NCI-H146 (cell line): ENCODE measurements at places on chromosomes 4 and X.

GRCh38 chrX:71181558-71181909 lies 36.9 kb downstream of the NLGN3 start:
- peak; percentile 74 for DNase-seq

- DNase-seq, result no peak
These were observed 28.9 kb upstream of the LRBA start for GRCh38 chr4:151043803-151044515.

DNA sequence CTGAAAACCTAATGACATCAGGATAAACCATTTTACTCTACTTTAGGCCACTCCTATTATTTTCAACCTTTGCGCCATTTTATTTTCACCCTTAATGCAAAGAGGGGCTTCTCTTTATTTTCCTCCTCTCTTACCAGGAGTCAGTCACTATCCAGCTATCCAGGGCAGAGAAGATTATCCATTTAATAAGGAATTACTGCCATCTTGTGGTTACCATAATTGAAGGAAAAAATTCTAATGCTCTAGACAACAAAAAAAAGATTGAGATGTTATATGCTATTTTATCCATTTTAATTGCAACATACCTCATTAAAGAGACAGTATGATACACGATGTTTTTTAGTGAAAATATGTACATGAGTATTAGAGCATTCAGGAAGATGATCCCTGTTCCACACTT lies 514.5 kb upstream of the FAM241A start:
- DNase-seq, result no peak

GRCh38 chr4:174135936-174136406 lies 147.5 kb downstream of the FBXO8 start:
- peak; percentile 38 for DNase-seq

DNA sequence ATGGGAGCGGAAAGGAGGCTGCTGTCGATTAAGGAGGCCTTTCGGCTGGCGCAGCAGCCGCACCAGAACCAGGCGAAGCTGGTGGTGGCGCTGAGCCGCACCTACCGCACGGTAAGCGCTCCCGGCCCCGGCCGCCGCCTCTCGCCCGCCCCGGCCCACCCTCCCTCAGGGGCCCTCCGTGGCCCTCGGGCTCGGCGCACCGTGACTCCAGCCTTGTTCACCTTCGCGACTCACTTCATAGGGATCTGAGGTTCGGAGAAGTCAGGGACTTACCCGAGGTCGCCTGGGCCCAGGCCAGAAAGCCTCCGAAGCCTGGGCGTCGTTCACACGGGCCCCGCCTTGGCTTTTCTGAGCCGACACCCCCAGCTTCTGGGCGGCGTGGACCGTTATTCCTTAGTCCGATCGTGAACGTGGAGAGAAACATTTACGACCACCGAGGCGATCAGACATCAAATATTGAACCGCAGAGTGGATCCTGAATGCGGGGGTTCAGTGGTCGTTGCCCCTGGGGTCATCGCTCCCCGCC lies 362 bp downstream of the NCAPG start:
- DNase-seq, result peak; percentile 59

DNA sequence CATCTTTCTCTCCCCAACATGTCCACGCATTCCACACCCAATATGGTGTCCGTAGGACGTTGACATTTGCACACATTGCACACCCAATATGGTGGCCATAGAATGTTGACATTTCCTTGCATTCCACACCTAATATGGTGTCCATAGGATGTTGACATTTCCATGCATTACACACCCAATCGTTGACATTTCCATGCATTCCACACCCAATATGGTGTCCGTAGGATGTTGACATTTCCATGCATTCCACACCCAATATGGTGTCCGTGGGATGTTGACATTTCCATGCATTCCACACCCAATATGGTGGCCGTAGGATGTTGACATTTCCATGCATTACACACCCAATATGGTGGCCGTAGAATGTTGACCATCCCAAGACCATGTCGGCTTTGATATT lies 88.4 kb upstream of the SHOX start:
- DNase-seq, result no peak

DNA sequence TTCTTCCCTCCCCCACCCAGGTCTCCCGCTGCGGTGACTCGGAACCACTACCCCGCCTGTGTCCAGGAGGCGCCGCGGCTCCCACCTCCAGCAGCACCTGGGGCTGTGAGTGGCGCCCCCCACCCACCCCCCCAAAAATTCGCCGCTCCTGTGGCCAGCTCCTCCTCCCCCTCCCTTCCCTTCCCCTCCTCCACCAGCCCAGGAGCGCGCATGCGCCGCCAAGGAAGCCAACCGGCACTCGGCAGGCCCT lies 278 bp downstream of the CLOCK start:
- peak; percentile 92 for DNase-seq

DNA sequence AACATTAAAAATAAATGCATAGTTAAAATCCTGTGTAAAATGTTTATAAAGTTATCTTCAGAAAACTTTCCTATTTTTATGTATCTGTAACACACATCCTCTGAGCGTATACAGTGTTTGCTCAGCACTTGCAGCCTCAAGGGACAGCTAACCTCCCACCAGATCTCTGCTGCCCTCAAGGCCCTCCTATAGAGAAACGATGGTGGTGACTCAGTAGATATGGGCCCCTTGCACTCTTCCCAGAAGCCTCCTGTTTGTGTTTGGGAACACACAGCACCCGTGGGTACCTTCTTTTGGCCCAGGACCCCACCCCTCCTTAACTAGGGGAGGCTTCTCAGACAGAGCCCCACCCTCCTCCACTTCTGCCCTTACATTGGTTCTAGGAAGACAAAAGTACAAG lies 26.7 kb downstream of the PJA1 start:
- DNase-seq, result no peak

DNA sequence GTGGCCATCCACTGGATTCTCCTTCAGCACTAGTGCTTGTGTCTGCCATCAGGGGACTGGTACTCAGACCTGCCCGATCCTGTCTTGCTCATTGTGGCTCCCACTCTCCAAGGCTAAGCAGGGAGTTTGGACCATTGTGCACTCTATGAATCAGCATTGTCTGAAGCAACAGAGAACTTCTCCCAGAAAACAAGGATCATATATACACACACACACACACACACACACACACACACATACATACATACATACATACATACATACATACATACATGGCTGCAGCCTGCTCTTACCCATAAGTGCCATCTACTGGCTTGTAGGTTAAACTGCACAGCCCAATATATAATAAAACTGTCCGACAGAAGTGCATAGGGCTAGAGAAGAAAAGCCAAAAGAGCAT lies 345.3 kb upstream of the LCORL start:
- peak; percentile 50 for DNase-seq

DNA sequence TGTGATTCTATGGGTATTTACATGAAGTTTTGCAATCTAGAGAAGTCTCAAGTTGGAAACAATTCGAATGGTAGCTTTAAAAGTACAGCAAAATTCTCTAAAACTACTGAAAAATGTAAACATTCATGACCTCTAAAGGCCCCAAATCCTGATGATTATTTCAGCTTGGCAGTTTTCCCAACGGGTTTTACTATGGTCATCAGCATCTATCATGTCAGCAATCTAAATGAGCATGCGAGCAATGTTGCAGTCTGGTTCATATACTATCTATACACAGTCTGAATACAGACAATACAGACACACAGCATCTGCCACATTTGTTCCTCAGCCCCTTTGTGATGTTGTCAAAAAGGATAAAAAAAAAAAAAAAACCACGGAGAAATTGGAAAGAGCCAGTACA lies 790.3 kb upstream of the HTR2C start:
- no peak for DNase-seq

GRCh38 chr4:174449944-174450785 lies 72.1 kb downstream of the HPGD start:
- no peak for DNase-seq

- DNase-seq, result no peak
These were observed 169.7 kb downstream of the COL4A6 start for GRCh38 chrX:108268434-108269080.

GRCh38 chr4:73715659-73716058 lies 24.7 kb upstream of the CXCL8 start:
- DNase-seq, result peak; percentile 5

GRCh38 chr4:16916719-16917337 lies 18.4 kb upstream of the LDB2 start:
- peak; percentile 54 for DNase-seq

DNA sequence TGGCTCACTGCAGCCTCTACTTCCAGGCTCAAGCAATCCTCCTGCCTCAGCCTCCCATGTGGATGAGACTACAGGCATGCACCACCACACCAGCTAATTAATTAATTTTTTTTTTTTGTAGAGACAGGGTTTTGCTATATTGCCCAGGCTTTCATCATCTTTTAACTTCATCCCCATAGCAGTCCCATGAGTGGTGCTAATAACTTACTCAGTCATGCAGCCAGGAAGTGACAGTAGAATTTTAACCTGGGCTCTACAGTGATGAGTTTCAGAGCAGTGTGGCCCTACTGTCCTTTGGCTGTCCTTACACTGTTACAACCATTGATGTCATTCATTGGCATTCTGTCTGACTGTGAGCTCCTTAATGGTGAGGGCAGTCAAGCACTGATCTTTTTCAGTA lies 3.9 kb upstream of the OCIAD2 start:
- DNase-seq, result no peak

DNA sequence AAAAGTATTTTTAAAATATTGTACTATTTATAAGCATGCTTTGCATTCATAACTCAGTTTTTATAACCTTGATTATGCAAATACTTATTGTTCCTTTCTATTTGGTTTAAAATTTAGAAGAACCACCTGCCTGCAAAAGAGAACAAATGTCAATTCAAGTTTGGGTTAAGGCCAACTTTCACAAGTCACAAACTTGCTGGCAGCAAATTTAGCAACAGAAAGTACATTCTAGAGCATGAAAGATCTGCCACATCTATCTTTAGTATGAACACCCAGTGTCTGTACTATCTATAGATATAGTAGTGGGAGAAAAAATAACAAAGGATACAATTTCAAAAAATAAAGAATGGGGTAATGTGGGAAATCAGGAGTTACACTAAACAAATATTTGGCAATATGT lies 1014.2 kb downstream of the C4orf33 start:
- DNase-seq, result no peak

GRCh38 chrX:38800981-38801845 lies at the start of gene MID1IP1:
MID1IP1 (plus strand) TSS chrX:38801459; CDS start chrX:38804947, 3,488 bp downstream.
- peak; percentile 95 for DNase-seq

DNA sequence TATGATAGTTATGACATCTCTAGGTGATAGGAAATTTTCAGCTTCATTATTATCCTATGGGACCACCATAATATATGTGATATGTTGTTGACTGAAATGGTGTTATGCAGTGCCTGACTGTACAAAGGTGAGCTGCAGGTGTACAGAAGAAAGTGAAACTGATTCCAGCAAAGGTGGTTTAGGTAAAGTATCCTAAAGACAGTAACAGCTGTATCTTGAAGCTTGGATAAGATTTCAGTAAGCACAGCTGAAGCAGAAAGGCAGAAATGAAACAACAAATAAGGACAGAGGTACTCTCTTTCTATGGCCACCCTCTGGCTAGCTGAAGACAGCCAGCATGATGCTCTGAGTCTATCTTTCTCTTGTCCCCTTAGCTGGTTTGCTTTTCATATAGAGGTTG lies 30.0 kb upstream of the PGK1 start:
- DNase-seq, result no peak

GRCh38 chr4:88613417-88613875 lies 21.2 kb downstream of the HERC3 start:
- DNase-seq, result peak; percentile 39

- DNase-seq, result peak; percentile 7
These were observed 55.9 kb downstream of the AGA start for GRCh38 chr4:177386278-177386815.

GRCh38 chrX:39891781-39892180 lies 206.0 kb downstream of the BCOR start:
- DNase-seq, result peak; percentile 10

GRCh38 chr4:187270154-187270553 lies 546.5 kb upstream of the FAT1 start:
- DNase-seq, result no peak

DNA sequence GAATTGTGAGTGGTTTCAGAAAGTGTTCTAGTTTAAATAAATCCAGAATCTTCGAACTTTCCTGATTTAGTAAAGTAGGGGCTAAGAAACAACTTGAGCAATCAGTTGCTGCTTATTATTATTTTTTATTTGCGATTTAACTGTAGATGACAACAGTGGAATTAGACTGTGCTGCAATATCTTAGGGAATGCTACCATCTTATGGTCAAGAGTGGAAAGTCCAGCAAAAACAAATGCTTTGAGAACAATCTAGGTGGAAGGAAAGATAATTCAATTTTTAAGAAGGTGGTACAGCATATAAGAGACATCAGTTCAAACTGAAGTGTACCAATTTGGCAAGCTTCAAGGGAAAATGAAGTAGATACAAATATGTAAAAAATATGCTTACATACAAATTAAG lies 73.3 kb downstream of the CYLC1 start:
- DNase-seq, result peak; percentile 17

DNA sequence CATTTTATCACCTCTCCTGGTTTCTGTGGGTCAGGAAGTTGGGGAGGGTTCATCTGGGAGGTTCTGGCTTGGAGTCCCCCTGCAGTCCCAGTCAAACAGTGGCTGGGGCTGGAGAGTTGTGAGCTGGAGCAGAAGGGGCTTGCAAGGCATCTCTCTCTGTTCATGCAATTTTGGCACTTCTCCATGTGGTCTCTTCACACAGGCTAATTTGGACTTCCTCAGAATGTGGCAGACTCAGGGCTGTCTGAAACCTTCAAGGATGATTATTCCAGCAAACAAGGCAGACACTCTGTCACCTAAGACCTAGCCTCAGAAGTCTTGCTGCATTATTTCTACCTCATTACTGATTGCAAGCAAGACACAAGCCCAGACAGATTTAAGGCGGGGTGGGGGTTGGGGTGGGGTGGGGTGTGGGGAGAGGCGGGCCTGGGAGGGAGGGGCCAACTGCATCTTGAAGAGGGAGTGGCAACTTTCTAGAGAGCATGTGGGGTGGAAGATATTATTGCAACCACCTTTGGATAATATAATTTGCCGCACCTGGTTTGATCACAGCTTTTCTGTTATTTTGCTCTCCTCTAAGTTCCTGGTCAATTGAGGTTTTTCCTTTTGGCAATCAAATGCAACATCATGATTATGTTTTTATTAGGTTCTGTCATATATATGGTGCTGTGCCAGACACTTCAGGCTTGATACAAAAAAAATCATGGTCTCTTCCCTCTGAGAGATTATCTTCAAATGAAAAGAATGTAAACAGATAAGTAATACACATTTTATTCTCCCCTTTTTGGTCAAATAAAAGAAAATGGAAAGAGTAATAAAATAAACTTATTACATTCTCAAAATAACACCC lies 799.5 kb downstream of the RPA4 start:
- DNase-seq, result no peak

GRCh38 chr4:148089624-148090023 lies 352.6 kb downstream of the NR3C2 start:
- DNase-seq, result no peak

DNA sequence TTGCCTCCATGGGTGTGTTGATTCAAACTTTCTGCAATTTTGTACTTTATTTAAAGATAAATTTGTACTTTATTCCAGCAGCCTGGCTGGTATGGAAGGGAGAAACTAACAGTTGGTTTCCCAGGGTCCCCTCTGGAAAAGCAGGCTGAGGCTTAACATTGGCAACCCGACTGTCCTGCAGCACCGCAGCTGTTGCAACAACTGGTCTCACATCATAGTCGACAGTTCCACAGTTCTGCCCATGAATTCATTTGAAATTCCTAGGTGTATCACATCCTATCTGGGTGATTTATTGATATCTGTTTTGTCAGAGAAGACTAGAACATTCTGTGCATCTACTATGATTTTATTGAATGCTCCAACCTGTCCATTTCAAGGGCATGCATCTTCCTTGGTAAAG lies 98.8 kb upstream of the GATB start:
- no peak for DNase-seq

- no peak for DNase-seq
These were observed 471.2 kb downstream of the IQCM start for GRCh38 chr4:149344436-149344835.
